ENCODE measurements at places on chromosomes 13 and 19.
A peak's percentile ranks its signal among the peaks of the same experiment; 100 is the strongest.

GRCh38 chr19:11574689-11575088 is 2.8 kb downstream of the ACP5 start:
- DNase-seq = no peak

DNA sequence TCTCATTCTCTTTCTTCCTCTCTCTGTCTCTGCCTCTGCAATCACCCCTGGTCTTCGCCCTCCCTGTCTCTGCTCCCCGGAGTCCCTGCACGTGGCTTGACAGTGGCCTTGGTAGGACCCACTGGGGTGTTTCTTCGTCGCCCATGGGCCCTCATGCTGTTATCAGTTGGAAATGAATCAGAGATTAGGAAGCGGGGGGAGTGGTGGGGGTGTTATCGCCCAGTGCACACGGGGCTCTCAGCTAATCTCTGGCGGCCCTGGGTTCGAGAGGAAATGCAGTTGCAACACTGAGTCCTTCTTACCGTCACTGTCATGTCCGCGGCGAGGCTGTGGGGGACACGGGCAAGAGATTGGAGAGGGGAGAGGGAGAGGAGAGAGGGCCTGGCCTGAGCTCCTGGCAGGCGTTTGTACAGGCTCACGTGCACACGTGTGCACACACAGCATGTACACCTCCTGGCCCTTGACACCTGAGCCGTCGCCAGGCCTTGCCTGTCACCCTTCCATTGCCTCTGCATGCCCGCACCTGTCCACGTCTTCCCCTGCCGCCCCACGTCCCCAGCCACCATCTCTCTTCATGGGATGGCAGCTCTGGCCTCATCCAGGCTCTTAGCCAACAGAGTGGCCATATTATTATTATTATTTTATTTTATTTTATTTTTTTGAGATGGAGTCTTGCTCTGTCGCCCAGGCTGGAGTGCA is 37.8 kb upstream of the SLC7A10 start:
- DNase-seq = no peak

DNA sequence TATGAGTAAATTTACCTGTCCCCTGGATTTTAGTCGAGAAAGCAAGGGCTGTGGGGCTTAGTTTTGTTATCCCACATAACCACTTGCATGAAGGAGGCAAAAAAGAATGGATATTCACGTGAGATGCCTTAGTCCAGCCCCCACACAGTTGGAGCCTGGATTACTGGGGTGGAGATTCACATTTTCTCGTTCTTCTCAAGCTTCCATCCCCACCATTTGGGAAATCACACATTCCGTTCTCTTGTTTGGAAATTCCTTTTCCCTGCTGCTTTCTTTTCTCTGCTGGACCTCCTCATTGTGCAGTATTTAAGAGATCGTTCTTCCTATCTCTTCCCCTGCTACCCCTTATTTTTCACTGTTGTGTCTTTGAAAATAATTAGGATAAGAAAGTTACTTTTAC is 45.1 kb upstream of the FARP1 start:
- DNase-seq = no peak

- no peak for DNase-seq
These were observed 9.6 kb downstream of the CAPN12 start for GRCh38 chr19:38734426-38735256.

DNA sequence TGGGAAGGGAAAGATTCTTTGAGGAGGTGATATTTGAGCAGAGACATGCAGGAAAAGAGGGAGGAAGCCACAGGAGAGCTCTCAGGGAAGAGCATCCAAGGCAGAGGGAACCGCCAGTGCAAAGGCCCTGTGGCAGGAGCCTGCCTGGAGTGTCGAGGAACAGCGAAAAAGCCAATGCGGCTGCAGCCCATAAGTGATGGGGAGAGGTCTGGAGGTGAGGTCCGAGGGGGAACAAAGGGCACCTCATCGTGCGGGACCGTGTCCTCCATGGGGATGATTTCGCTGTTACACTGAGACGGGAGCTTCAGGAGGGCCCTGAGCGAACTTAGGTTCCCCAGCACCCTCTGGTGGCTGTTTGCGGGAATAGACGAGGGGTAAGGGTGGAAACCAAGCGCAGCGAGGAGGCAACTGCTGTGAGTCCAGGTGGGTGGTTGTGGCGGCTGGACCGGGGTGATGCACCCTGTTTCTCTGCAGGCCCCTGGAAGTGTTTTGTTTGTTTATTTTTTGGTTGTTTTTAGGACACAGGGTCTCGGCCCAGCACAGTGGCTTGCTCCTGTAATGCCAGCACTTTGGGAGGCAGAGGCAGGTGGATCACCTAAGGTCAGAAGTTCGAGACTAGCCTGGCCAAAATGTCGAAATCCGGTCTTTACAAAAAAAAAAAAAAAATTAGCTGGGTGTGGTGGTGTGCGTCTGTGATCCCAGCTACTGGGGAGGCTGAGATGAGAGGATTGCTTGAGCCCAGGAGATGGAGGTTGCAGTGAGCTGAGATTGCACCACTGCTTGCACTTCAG is 5.9 kb upstream of the EHD2 start:
- peak; percentile 62 for DNase-seq

DNA sequence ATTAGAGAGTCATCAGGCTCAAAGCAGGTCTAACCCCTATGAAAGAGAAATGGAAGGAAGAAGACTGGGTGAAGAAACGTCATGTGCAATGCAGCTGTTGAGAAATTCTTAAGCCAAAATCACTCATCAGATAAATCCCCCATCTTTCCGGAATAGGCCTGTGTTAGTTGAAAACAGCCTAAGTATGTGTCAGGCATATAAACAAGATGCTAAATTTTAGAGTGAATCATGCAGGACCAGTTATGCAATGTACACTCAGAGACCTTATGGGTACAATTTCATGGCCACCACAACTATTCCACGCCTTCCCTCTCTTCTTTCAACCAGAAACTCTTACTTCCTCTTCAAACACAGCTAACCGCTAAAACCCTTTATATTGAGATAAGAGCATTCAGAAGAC is 717.7 kb upstream of the ATXN8OS start:
- no peak for DNase-seq

GRCh38 chr19:42206871-42207755 is 10.4 kb downstream of the DEDD2 start:
- no peak for DNase-seq

DNA sequence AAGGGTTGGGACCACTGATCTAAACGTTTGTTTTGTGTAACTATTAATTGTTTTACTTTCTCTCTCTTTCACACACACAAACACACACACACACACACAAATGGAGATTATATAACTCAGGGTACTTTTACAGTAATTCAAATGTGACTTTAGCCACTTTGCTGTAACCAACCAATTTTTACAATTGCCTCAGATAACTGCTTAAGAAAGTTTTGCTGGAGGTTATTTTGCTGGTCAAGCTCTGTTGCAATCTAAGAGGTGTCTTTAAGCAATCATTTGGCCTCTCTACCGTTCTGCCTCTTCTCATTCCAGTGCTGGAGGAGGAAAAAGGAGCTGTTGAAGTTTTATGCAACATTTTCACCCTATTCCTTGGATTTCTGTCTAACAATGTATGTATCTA is 63.0 kb downstream of the TBC1D4 start:
- no peak for DNase-seq

GRCh38 chr19:51549533-51550324 is 18.3 kb upstream of the SIGLEC6 start:
- DNase-seq = no peak

DNA sequence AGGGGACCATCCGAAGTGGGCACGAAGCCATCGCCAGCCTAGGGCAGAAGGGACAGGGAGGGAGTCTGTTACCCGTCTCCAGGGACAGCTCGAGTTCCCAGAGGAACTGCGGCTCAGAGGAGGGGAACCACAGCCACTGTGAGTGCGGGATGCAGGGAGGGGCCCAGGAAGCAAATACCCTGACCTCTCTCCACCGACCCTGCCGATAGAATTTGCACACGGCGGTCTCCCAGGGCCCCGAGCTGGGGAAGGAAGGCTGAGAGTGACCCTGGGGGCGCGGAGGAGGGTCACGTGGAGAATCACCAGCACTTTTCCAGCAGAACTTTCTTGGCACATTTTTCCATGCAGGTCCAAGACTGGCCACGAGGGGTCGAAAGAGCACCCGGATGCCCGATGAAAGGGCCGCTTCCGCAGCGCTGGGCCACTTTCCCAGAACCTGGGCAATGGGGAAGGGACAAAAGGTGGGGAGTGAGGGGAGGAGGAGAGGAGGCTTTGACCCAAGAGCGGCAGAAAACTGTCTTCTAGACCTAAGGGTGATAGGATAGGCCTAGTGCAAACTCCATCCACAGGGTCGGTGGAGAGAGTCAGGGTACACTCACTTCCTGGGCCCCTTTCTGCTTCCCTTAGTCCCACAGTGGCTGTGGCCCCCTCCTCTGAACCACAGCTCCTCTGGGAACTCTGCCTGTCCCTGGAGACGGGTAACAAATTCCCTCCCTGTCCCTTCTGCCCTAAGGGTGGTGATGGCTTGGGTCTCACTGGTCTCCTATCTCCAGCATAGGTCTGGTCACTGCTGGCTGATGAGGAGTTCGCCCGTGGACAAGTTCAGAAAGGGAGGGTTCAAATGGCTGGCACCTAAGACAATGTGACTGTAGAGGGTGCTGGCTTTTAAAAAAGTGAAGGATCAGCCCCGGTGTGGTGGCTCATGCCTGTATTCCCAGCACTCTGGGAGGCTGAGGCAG is 5.3 kb upstream of the GPR4 start:
- peak; percentile 85 for DNase-seq

DNA sequence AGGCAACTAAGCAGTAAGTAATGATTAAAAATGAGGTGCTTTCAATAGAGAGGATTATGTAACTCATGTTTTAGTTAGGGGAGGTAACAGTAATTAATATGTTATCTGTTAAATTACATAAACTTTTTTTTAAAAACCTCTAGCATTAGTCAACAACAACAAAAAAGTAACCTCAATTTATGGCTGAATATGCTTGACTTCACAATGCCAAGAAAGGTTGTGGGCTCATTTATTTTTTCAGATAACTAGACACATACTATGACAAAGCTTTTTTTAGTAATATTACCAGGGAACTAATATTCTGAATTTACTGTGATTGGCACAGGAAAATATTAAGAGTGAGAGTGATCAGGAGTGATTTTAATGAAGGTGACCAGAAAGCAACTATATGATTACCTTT is 54.9 kb downstream of the KCNRG start:
- no peak for DNase-seq

- no peak for DNase-seq
These were observed 162.1 kb upstream of the TMTC4 start for GRCh38 chr13:100836711-100837110.

GRCh38 chr13:113724016-113724758 is 34.8 kb upstream of the TMEM255B start:
- no peak for DNase-seq

DNA sequence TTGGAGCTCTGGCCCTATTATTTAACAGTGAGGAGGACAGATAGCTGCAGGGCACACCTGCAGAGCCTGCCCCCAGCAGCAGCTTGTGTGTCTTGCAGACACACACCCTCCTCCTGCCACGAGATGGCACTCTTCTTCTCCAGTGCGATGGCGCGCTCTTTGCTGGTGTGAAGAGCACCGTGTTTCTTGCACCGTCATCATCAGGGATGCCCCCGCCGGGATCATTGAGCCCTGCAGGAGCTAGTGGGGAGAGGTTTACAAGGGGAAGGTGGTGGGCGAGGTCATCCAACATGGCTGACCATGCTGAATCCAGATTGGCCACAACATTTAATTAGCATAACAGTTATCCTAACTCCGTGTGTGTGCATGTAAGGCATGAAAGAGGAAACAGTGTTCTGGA is 105.6 kb downstream of the RAB20 start:
- peak; percentile 70 for DNase-seq

DNA sequence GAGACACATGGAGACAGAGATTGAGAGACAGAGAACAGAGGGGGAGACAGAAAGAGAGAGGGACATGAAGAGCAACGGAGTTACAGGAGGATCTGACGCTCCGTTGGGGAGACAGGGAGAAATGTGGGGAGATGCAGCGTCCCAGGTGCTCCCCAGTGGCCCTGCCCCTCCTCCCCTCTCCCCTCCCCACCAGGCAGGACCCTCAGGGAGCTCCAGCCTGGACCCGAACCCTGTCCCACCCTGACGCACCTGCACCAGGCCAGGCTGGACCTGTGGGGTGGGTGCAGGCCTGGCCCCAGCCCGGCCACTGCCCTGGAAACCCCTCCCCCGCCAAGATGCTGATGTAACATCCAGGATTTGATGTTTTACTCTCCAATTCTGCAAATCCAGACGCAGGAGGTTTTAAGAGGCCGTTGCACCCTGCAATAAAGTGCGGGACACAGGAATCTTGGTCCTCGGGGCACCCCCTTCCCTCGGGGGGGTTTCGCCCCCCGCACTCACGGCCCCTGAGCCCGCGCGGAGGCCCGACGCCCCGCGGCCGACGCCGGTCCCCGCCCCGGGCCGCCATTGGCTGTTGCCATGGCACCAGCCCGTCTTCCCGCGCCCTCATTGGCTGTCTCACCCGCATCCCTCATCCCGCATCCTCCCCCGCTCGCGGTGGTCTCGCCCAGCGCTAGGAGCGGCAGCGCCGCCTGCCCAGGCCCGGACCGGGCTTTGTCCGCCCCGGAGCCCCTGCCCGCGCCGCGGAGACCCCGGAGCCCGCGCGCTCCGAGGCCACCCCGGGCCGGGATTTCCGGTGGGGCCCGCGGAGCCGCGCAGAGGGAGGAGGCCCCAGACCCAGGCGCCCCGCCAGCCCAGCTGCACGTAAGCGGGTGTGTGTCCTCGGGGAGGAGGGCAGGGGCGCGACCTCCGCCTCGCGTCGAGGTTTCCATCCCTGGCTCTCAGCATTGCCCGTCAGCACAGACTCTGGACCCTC is at the start of gene APC2:
TSS of gene APC2 (plus strand) at position 655 of the 976 bp plus-strand sequence. CDS start 2,881 bp downstream, outside the sequence.
- DNase-seq = no peak

DNA sequence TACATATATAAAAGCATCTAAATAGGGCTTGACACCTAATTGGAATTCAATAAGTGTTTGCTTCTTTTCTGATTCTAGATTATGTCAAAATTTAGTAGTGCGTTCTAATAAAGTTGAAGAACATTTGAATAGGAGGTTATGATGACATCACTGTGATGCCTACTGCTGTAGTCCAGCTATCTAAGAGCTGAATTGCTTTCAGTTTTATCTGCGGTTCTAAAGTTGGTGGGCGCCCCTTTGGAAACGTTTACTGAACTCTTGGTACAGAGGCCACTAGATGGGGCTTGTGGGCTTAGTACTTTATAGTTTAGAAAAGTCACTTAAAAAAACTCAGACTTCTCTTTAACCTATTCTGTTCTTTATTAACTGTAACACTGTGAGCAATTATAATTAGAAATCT is 776.9 kb downstream of the GPC5 start:
- peak; percentile 30 for DNase-seq

DNA sequence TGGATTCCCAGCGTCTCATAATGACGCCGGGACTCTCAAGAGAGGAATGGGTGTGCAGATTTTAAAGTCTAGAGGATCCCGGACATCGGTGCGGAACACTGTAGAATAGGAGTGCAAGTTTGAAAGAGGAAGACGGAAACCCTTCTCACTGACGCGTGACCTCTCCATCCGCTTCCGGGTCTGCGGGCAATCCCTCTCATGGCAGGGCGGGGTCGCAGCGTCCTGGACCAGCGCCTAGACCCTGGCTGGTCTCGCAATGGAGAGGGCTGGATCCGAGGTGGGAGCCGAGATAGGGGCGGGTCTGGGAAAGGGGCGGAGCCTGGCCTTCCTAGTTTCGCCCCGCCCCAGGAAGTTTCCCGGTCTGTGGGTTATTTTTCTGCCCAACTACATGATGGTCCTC is 4.6 kb upstream of the ZNF845 start:
- no peak for DNase-seq

GRCh38 chr19:2550431-2551171 is 74.7 kb downstream of the GADD45B start:
- DNase-seq = no peak

- DNase-seq = no peak
These were observed 120.1 kb upstream of the CSNK1A1L start for GRCh38 chr13:37225414-37226070.

All from left kidney (tissue), 8 donors.